Fibroblast of mammary gland (primary cell): ENCODE measurements at places on chromosomes 6 and 20.

DNA sequence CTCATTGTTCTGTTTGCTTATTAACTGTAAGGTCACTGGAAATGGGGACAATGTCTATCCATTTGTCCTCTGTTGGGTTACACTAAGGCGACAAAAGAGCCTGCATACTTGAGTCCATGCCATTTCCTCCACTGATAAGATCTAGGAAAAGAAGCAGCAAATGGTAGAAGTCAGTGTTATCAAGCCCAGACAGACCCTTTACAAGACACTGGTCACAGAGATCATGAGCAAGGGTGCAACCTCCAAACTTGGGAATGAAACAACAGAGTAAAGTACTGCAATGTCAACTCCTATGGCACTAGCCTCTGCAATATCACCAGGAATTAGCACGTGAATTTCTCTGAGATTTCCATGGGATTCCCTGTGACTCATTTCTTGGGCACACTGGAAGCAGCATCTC lies 126.9 kb downstream of the ID4 start:
- DNase-seq, result no peak

DNA sequence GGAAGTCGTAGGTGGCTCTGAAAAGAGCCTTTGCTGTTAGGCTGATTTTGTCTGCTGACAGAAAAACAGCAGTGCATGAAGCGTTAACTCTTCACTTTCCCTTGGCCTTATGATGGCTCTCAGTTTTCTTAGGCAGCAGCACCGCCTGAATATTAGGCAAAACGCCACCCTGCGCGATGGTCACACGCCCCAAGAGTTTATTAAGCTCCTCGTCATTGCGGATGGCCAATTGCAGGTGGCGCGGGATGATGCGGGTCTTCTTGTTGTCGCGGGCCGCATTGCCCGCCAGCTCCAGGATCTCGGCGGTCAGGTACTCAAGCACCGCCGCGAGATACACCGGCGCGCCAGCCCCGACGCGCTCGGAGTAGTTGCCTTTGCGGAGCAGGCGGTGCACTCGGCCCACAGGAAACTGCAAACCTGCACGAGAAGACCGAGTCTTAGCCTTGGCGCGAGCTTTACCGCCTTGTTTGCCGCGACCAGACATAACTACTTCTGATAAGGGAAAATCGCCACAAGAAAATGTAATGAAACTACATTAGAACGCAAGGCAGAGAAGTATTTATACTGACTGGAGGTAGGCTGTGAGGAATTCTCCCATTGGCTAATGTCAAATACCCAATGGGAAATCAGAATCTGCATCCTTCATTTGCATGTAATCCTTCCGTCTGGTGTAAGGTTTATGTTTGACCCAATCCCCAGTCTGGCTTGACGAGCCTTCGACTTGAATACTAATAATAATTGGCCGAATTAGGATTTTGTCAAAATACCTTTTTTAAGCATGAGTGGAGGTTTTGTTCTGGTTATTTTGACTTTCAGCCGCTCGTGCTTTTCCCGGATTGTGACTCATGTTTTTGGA lies 53.9 kb upstream of the HFE start:
- peak; percentile 99 for DNase-seq

DNA sequence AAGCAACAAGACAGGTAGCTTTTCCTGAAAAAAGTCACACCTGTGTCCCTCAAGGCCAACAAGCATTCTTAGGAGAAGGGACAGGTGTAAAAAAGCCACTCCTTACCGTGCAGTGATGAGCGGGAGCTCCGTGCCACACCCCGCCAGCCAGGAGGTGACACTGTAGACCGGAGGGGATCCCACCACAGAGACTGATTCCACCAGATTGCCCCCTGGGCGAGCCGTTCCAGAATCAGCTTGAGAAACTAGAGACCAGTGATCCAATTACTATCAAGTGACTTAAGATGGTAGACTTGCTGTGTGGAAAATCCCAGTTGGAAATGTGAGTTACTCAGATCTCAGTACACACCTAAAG lies 37.4 kb downstream of the PKHD1 start:
- no peak for DNase-seq

- DNase-seq, result peak; percentile 77
Observed at GRCh38 chr6:45741437-45742171, 274.1 kb downstream of the CLIC5 start.

DNA sequence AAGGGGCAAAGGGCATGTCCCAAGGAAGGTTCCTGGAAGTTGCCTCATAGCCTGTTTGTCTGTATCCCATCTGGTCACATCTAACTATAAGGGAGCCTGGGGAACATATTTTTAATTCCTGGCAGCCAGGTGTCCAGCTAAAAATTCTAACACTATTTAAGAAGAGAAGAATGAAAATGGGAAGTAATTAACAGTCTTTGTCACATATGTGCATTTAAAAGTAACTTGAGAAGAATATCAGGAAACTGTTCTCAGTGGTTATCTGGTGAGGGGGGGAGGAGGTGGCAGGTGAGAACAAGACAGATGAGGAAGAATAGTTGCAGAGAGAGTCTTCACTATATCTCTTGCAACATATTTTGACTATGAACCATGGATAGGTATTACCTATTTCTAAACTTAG lies 75.5 kb upstream of the ELOVL5 start:
- no peak for DNase-seq

- DNase-seq, result peak; percentile 46
Observed at GRCh38 chr20:56343861-56344381, 14.9 kb upstream of the FAM210B start.

DNA sequence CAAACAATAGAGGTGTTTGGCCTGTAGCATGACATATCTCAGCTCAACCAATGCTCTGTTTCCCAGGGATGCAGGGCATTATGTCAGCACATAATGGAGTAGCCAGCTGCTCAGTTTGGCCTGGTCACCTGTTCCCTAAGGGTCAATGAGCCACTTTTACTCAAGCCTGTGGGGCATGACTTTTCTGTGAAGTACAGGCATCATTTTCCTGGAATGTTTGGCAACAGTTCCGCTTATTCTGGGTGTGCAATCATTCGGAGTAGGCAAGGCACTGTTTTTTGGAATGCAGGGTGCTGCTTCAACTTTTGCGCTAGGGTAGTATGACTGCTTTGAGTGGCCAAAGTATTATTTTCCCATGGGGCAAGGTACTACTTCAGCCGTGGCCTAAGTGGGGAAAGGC lies 665.4 kb downstream of the EPHA7 start:
- DNase-seq, result no peak

DNA sequence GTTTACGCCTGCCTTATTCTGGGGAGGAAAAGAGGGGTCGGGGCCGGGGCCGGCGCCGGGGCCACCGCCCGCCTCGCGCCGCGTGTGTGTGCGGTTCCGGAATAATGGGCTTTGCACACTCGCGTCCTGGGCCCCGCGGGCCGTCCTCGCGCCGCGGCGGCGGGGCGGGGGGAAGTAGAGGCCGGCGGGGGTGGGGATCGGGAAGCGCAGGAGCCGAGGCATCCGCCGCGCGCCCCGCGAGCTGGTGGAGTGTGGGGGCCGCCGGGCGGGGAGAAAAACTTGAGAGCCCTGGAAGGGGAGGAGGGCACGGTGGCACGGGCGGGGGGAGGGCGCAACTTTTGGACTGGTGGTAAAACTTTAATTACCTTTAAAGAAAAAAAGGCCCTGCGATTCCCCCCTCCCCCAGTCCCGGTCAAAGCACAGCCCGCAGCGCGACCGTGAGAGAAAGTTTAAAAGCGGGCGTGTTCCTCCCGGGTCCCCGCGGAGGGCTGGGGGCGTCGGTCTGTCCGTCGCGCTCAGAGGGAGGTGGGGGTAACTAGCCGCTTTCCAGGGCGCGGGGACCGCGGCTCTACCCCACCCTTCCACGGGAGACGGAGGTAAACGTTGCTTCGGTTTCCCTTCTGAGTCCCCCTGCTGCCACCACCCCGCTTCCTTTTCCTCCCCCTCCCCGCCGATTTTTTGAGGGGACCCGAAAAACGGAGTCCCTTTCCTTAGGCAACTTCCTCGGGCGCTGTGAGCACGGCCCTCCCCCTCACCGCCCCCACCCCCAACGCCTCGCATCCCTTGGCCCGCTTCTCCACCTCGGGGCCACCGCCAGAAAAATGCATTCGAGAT lies 1.9 kb downstream of the L3MBTL3 start:
- no peak for DNase-seq

DNA sequence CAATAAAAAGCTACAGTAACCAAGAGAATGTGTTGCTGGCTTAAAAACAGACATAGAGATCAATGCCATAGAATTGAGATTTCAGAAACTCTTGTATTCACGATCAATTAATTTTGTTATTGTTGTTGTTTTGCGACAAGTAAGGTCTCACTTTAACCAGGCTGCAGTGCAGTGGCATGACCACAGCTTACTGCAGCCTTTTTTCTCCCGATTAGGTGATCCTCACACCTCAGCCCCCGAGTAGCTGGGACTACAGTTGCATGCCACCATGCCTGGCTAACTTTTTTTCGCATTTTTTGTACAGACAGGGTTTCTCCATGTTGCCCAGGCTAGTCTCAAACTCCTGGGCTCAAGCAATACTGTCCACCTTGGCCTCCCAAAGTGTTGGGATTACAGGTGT lies 42.2 kb downstream of the RANBP9 start:
- no peak for DNase-seq

GRCh38 chr6:158926414-158926813 lies 73.6 kb downstream of the RSPH3 start:
- DNase-seq, result peak; percentile 59

DNA sequence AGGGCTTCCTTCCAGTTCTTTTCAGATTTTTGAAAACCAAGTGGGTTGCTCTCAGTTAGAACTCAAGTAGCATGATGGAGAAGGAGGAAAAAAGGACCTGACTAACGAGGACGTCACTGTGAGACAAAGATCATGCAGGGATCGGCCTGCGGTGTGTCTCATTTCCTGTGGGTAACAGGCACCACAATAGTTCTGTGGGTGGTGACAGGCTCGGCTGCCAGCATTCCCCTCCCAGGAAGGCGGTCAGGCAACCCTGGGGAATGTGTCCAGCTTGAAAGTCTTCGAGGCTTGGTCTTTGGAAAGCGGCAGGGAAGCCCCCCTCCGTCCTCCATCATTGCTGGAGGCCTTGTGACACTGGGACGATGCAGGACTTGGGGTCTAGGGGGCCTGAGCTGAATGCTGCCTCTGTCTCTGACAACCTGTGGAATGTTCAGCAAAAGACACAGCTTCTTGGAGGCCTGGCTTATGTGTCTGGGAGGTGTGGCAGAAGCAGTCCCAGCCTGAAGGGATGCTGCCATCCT lies 121.0 kb downstream of the BCAS1 start:
- DNase-seq, result peak; percentile 95

DNA sequence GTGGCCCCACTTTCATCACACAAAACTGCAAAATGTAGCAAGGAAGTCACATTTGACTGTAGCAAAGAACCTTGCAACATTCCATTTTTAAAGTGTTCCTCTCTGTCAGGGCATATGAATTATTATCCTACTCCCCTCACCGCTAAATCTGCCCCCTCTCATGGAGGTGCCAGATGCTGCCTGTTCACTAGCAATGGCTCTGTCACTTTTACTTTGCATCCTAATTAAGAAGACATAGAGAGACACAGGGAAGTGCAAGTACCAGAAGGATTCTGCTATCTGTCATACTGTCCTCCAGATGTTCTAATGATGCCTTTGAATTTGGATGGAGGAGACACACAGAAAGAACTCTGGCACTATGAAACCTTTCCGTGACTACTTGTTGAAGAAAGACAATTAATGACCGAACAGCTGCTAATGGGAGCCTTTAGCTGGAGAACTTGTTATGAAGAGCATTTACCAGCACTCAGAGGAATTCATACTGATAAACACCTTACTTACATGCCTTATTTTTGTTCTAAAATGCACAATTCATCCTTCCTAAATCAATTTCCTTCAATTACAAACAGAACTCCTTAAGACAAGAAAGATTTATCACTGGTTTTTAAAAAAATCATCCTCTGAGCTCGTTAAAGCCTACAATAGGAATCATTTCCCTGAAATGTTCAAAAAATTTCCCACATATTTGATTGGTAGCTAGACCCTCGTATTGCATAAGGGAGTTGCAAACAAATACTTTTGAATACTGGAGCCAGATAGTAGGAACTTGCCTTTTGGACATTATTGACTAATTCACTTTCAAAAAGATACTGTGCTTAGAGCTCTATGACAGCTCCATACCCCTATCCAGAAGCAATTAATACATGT lies 292.6 kb downstream of the UBE3D start:
- no peak for DNase-seq

DNA sequence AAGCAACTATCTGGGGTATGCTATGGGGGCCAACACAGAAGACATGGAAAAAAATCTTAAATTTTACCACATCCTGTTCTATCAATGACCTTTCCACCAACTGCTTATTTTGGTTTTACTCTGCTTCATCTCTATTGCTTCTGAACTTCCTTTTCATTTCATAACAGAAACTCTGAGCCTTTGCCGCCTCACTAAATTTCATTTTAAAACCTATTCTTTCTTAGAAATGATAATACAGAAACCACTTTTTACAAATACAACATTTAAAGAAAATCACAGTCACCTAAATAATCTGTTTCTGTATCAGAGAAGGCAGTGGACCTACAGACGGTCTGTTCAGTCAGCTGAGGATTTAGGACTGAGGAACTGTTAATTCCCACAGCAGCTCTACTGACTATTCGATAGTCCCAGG lies 117.5 kb downstream of the KCNQ5 start:
- no peak for DNase-seq
